Prostate gland (tissue), 2 donors: ENCODE measurements at places on chromosomes 11 and 22.

GRCh38 chr22:50542416-50542927 lies 3.2 kb upstream of the KLHDC7B start:
- no peaks in the 10 kb centered on the region for H3K36me3 ChIP-seq
- H3K4me3 ChIP-seq, result no peak overlapping the region
- H3K27me3 ChIP-seq, result peaks cover 4% of the 10 kb centered on the region
- DNase-seq, result no peak
- no peak overlapping the region for H3K27ac ChIP-seq

DNA sequence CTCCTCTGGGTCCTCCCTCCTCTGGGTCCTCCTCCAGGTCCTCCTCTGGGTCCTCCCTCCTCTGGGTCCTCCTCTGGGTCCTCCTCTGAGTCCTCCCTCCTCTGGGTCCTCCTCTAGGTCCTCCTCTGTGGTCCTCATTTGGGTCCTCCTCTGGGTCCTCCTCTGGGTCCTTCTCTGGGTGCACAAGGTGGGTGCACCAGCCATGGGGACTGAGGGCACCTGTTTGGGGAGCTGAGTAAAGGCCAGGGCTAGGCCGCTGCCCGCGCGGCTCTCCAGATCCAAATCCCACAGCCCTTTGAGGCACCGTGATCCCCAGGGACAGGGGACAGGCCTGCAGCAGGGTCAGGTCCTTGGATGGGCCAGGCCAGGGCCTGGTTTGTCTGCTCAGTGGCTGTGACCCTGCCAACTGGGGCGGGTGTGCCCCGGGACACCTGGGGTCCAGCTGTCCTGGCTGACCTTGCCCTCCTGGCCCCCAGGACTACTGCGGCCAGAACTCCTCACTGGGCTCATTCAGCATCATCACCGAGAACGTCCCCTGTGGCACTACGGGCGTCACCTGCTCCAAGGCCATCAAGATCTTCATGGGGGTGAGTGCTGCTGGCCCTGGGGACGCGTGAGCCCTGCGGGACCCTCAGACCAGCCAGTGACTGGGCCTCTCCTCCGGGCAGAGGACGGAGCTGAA lies 12.7 kb downstream of the MUC2 start:
- no peaks in the 10 kb centered on the region for H3K36me3 ChIP-seq
- no peak overlapping the region for H3K4me3 ChIP-seq
- H3K27me3 ChIP-seq, result no peaks in the 10 kb centered on the region
- DNase-seq, result no peak

- no peaks in the 10 kb centered on the region for H3K36me3 ChIP-seq
- H3K27ac ChIP-seq, result no peak overlapping the region
- no peaks in the 10 kb centered on the region for H3K4me1 ChIP-seq
- no peaks in the 10 kb centered on the region for H3K27me3 ChIP-seq
Measured at GRCh38 chr11:126105022-126105747, 42.5 kb upstream of the CDON start.

GRCh38 chr11:115990004-115990447 lies 485.8 kb upstream of the CADM1 start:
- no peak overlapping the region for H3K4me3 ChIP-seq
- no peaks in the 10 kb centered on the region for H3K4me1 ChIP-seq
- H3K36me3 ChIP-seq, result no peaks in the 10 kb centered on the region
- no peaks in the 10 kb centered on the region for H3K27me3 ChIP-seq

GRCh38 chr11:130476200-130476921 lies 27.9 kb downstream of the ADAMTS15 start:
- DNase-seq, result no peak
- no peaks in the 10 kb centered on the region for H3K27me3 ChIP-seq
- no peaks in the 10 kb centered on the region for H3K36me3 ChIP-seq
- H3K27ac ChIP-seq, result no peak overlapping the region
- no peak overlapping the region for H3K4me3 ChIP-seq

DNA sequence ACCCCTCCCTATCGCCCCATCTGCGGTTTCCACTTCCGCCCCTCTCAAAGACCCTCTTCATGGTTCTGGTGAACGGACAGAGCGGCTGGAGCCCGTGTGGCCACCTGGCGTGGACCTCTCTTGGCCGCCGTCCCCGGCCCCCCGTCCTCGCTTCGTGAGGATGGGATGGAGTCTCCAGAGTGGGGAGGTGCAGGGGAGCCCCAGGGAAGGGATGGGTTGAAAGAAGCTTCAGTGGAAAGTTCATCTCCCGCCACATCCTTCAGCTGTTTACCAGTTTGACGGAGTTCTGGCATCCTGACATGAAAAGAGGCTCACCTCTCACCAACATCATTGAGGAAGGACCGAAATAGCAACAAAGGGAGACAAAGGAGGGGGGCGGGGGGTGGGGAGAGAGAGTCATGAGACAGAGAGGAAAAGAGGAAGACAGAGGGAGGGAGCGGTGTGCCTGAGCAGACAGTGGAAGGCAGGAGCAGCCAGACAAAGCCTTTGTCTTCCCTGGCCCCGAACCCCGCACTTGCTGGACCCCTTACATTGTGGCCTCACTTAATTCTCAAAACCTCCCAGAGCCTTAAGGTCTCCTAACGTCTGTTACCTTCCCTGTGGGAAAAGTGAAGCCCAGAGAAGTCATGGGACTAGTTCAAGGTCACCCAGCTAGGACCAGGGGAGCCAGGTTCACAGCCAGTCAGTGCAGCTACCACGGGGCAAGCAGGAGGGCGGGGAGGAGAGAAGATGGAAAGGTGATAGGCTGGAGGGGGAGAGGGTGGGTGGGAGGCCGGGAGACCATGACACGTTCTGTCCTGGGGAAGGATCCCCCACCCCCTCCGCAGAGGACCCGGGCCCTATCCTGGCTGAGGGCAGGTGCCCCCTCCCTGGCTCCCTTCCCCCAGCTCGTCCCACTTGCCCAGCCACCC lies 54.9 kb downstream of the CD6 start:
- no peak overlapping the region for H3K4me3 ChIP-seq
- no peaks in the 10 kb centered on the region for H3K27me3 ChIP-seq
- DNase-seq, result no peak
- H3K4me1 ChIP-seq, result no peaks in the 10 kb centered on the region
- no peak overlapping the region for H3K27ac ChIP-seq

DNA sequence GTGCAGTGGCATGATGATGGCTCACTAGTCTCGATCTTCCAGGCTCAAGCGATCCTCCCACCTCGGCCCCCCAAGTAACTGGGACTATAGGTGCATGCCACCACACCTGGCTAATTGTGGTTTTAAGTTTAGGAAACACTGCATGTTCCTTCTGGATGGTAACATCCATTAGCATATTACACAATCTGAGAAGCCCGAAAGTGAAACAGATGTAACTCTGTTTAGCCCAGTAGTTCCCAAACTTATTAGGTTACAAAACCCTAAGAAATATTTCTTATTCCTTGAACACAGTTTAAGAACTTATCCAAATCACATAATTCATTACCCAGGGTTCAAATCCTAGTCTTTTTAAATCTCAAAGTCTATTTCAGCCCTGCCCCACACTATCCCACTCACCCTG lies 28.3 kb downstream of the POLDIP3 start:
- H3K4me3 ChIP-seq, result no peak overlapping the region
- no peak overlapping the region for H3K27ac ChIP-seq
- no peak for DNase-seq
- peaks cover 20% of the 10 kb centered on the region for H3K36me3 ChIP-seq

- H3K27me3 ChIP-seq, result no peaks in the 10 kb centered on the region
- H3K27ac ChIP-seq, result no peak overlapping the region
- no peaks in the 10 kb centered on the region for H3K36me3 ChIP-seq
- H3K4me1 ChIP-seq, result no peaks in the 10 kb centered on the region
Measured at GRCh38 chr11:124612045-124612444, 817 bp downstream of the PANX3 start.
